ENCODE measurements at places on chromosomes 6 and 20.

DNA sequence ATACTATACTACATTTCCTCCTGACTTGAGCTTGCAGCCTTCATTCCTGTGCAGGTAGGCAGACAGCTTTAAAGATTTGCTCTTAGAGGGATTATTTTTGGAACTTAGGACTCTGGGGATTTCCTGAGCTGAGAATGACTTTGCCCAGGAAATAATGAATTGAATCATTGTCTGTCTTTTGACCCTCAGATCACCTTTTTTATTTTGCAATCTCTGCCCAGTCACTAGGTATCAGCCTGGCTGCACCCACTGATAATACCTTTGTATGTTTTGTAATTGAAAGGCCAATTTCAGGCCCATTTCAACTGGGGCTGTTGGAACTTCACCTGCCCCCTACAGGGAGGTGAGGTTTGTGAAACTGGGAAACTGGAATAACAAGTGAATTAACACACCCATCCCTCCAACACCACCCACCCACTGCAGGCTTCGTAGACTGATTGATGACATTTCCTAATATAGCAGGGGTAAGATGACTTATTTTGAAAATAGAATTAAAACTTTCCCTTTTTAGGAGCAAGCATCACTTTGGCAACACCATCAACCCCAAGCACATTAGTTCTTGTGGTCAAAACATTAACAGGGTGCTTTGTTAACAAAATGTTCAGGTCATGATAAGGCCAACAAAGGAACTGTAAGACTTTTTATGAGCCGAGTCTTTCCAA is 157.1 kb upstream of the CENPW start:
- DNase-seq = no peak

- no peak for DNase-seq
Measured at GRCh38 chr6:162068340-162068739, 659.2 kb downstream of the PRKN start.

DNA sequence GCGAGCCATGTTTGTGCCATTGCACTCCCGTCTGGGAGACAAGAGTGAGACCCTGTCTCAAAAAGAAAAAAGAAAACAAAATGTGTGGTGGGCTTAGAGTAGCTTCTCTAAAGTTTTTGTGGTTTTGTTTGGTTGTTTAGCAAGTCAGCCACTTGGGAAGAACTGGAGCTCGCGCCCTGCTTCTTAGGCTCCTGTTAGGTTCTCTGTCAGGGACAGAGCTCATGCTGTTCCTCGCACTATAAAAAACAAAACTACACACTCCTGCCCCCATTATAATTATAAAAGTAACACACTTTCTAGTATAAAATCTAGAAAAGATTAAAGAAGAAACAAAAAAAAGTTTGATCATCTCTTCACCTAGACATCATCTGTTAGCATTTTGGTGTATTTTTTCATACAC is 33.0 kb downstream of the GMPR start:
- no peak for DNase-seq

GRCh38 chr6:56361812-56362211 is 114.4 kb upstream of the COL21A1 start:
- no peak for DNase-seq

GRCh38 chr6:118580585-118581419 is 32.7 kb downstream of the PLN start:
- DNase-seq = no peak

Data from right forelimb (tissue), 1 donor.